ENCODE measurements at places on chromosomes 7 and 10. TPM values are rescaled to one million over a fixed set of nuclear protein-coding genes. Genes with fewer than 3 reads are reported as not detected.

DNA sequence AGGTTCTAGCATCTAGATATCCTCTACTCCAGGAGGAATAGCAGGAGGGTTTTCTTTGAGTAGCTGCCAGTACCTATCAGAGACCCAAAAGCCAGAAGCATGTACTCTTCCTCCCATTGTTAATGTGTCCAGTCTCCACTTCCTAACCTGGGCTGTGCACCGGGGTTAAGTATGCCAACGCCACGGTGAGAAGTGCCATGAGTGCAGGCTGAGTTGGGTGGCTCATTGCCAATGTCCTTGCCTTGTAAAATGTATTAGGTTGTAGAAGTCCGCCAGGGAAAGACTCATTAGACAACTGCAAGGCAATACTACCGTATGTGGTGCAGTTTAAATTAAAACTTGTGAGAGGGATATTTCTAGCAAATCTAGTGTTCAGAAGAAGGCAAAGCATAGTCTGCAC, 55.0 kb upstream of the PRR15 start:
- DNase-seq, result no peak

DNA sequence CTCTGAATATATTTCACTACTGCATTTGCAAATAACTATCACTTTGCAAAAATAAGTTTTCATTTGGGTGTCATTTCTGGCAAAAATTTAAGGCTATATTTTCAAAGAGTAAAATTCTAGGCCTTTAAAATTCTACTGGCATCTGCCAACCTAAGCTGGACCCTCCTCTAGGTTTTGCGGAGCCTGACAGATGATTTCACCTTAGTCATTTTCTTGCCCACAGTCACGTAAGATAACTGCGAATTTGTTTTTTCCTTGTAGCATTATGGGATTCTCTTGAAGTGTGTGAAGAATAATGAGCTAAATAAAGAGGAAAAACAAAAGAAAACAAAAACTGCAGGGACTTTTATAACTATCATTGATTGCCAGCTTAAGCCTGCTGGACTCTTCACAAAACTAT, 7.8 kb downstream of the MEOX2 start:
- no peak for DNase-seq

DNA sequence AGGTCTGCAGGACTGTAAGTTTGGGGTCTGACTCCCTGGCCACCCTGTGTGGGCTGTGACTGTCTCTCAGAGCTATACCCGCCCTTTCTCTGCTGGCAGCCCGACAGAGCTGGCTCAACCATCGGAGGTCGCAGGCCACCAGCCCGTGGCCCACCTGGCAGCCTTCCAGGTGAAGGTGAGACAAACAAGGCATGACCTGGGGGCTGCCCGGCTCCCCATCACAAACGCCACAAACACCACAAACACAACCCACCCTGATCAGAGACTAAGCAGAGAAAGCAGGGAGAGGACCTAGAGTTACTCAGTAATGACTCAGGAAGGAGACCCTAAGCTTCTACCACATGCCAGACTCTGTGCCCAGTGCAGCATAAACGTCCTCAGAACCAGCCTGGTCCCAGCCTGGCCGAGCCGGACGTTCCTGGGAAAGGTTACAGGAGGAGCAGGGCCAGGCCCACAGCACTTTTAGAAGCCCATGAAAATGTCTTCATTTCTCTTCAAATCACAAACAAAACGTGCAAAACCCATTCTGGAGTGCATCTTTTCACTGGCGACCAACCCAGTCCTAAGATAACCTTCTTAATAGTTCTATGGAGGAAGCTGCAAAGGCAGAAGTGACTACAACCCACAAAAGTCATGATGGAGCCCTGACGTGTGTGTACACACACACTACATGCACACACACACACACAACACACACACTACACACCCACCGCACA, 66.8 kb downstream of the MKI67 start:
- DNase-seq, result no peak

DNA sequence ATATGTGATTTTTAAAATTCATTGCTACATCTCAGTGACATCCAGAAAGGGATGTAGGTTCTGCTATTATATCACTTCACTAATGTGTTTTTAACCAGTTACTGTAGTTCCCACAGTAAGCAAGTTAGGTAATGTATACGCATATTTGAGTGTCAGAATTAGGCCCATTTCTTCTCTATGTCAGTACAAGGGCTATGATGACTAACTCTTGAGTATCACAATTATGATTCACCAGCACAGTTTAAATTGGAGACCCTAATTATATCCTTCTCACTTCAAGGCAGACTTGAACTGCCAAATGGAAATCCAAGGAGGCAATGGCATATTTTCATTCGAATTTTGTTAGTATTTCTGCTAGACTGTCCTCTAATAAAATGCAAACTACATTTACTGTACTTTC, 23.6 kb downstream of the BZW2 start:
- DNase-seq, result no peak

Gene MRC1
- total RNA-seq, result 9.2 TPM

Gene TDRD1
- 0.57 TPM for total RNA-seq

Gene EXOC6
- 12.6 TPM for total RNA-seq

- DNase-seq, result peak; percentile 80
These were observed at the start of gene MYOF for GRCh38 chr10:93482145-93482834. Gene MYOF (minus strand): TSS chr10:93482334. CDS start chr10:93482194, 140 bp downstream.

DNA sequence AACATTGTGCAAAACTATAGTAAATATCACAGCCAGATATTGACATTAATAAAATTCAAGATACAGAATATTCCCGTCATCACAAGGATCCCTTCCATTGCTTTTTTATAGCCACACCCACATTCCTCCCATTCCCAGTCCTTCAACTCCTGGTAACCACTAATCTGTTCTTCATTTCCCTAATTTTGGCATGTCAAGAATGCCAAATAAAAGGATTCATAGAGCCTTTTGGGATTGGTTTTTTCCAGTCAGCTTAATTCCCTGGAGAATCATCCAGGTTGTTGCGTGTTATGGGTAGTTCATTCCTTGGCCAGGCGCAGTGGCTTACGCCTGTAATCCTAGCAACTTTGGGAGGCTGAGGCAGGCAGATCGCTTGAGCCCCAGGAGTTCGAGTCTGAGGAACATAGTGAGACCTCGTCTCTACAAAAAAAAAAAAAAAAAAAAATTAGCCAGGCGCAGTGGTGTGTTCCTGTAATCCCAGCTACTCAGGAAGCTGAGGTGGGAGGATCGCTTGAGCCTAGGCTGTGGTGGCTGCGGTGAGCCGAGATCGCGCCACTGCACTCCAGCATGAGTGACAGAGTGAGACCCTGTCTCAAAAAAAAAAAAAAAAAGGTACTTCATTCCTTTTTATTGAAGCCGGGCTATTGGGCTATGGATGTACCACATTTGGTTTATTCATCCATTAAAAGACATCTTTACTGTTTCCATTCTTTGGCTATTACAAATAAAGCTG, 2.7 kb downstream of the OGDH start:
- no peak for DNase-seq

GRCh38 chr10:17783751-17784150, 25.4 kb upstream of the MRC1 start:
- DNase-seq, result no peak

DNA sequence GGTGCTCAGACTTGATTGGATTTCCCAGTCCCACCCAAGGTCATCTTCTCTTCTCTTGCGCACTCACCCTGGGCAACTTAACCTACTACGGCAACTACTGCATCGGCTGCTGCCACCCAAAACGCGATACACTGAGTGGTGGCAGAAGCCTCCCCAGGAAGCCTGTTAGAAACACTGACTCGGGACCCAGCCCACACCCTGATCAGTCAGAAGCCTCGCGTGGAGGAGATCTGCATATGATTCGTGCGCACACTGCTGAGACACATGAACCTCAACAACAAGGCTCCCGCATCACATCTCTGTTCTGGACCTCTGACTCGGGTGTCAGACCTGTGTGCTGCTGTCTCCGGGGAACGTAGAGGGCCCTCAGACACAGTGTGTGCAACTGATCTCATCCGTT, 419.5 kb downstream of the PAXIP1 start:
- no peak for DNase-seq

DNA sequence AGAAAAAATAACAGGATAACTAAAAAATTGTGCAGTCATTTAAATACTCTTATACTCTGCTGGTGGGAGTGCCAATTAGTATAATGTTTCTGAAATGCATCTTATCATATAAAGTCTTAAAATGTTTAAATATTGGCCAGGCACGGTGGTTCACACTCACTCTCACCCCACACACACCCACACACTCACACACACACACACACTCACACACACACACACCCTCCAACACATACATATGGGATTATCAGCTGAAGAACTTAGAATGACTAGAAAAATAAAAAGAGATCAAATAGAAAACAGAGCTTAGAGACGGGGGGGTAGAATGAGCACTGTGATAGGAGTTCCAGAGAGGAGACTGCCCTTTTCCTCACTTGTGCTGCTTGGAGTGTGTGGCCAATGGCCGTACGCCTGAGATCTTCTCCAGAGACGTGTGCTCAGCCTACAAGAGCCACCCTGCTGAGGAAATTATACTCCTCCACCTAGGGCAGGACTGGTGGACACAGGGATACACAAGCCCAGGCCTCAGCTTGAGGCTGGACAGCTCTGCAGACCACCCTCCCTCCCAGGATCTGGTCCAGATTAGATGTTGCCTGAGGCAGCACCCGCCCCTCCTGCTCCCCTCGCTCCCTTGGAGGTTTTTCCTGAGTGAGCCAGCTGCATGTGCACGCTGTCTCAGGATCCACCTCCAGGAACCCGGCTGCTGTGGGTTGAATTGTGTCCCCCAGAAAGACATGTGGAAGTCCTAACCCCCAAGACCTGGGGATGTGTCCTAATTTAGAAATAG, 26.5 kb upstream of the PRKAG2 start:
- DNase-seq, result no peak

DNA sequence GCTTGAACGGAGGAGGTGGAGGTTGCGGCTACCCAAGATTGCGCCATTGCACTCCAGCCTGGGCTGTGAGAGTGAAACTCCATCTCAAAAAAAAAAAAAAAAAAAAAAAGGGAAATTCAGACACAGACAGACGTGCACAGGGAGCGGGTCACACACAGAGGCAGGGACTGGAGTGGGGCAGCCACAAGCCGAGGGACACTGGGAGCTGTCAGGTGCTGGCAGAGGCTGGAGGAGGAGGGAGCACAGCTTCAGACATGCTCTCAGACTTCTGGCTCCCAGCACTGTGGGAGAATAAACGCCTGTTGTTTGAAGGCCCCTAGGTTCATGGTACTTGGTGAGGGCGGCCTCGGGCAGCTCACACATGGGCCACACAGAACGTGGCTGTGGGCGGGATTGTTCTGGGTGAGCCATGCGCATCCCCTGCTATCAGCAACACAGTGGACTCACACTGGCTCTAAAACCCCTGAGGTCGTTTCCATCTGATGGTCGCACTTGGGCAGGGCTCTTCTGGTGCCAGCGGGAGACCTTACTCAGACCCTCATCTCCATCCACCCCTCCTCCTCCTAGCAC, 375.9 kb downstream of the DNAJB6 start:
- no peak for DNase-seq

- no peak for DNase-seq
These were observed 2.3 kb downstream of the DNTT start for GRCh38 chr10:96306516-96306915.

DNA sequence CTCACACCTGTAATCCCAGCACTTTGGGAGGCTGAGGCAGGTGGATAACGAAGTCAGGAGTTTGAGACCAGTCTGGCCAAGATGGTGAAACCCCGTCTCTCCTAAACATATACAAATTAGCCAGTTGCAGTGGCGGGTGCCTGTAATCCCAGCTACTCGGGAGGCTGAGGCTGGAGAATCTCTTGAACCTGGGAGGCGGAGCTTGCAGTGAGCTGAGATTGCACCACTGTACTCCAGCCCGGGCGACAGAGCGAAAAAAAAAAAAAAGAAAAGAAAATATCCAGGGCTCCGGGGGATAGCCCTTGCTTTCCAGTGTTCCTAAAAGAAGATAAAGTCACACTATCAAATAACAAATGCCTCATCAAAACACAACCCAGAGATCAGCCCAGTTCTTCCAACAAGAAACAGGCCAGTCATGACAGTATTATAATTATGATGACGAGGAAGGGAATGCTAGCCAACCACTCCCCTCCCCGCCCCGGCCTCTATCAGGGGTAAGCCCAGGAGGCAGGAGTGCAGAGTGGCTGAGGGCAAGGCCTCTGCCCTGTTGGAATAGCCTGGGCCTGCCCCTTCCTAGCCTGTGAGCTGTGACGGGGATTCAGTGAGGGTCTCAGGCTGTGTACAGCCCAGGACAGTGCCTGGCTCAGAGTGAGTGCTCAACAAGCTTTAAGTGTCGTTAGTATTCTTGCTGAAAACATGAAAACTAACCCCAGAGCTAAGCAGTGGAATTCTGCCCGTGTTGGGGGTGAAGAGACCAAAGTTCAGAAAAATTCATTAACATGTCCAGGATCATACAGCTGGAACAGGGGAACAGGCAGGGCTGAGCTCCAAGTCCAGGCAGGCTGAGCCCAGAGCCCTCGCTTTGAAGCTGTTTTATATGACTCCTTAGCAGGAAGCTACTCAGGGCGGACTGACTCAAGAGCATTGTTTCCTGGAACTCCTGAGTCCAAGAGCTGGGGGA, 54.3 kb downstream of the FAM241B start:
- DNase-seq, result peak; percentile 91

DNA sequence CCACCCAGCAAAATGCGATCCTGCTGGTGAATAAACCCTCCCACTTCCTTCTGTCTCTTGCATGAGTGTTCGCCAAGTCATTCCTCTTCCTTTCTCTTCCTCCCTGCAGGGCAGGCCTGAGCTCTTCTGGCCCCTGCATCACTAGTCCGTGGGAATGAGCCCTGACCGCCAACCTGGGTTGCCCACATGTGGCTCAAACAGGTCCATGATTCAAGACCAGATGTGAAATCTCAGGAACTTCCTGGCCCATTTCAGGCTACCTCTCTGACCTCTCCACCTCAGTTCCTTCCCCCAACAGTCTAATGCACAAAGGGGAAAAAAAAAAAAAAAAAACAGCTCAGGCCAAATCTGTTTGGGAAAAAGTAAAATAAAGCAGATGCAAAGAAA, 5.4 kb upstream of the YWHAG start:
- DNase-seq, result peak; percentile 34

Gene EVX1
- 0.32 TPM for total RNA-seq

GRCh38 chr10:86300931-86301830, 65.4 kb downstream of the GRID1 start:
- DNase-seq, result no peak

Gene JCAD
- 23.5 TPM for total RNA-seq

Gene PPP1R17
- not detected for total RNA-seq

All from colonic mucosa (tissue), 4 donors.